ENCODE measurements at places on chromosomes 12 and 14.

- no peak for DNase-seq
Measured at GRCh38 chr12:38289396-38289795, 27.2 kb upstream of the ALG10B start.

DNA sequence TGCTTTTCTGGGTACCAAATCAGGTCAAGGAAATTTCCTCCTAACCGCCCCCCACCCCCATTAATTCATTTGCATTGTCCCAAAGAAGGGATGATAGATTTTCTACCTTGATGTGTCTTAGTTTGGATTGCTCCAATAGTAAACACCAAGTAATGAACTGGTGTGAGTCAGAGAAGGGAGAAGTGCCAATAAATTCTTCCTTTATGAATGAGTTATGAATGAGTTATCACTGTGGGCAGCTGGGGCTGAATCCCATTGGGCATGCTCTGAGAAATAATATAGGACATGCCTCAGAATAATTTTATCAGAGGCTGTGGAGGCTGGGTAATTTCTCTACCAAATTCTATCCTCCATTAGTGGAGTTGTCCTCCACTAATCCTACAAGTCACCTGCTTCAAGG is 277.9 kb upstream of the FLRT2 start:
- DNase-seq = no peak

GRCh38 chr12:3288690-3289089 is 202.3 kb upstream of the PRMT8 start:
- DNase-seq = no peak

- DNase-seq = peak; percentile 71
Measured at GRCh38 chr12:2613326-2614073, 181.3 kb upstream of the FKBP4 start.

DNA sequence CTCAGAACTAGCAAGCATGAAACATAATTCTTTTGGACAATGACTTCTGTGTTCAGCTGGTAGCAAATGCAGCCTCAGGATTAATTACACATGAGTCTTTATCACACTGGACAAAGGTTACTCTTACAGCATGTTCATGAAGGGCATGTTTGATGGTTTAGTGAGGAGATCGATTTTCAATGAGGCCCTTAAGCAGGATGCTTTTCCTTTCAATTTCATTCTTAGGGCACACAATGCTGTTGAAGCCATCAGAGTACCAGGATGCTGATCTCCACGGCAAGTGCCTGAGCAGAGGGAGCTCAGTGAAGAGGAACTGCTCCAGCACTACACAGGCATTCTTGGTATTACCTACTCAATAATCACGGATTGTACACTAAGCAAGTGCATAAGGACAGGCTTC is 542.0 kb downstream of the SNAPC1 start:
- no peak for DNase-seq

- no peak for DNase-seq
Measured at GRCh38 chr12:70982286-70982685, 61.7 kb upstream of the PTPRR start.

DNA sequence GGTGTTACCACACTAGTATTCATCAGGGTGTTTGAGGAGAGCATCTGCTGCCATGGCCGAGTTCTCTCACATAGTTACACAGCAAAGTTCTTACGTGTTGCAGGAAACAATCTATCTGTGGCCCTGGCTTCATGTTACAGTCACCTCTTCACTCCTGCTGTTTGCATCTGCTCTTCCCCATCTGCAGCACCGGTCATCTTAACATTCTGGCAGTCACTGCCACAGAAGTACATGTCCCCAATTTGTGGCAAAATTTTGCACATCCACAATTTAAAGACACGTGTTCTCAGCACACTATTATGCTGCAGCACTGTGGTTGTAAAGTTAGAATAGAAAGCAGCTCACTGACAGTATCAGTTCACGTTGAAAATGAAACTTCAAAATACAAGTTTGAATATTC is 23.2 kb downstream of the MAPK1IP1L start:
- no peak for DNase-seq

GRCh38 chr12:51472984-51473383 is 48.4 kb downstream of the SLC4A8 start:
- no peak for DNase-seq

DNA sequence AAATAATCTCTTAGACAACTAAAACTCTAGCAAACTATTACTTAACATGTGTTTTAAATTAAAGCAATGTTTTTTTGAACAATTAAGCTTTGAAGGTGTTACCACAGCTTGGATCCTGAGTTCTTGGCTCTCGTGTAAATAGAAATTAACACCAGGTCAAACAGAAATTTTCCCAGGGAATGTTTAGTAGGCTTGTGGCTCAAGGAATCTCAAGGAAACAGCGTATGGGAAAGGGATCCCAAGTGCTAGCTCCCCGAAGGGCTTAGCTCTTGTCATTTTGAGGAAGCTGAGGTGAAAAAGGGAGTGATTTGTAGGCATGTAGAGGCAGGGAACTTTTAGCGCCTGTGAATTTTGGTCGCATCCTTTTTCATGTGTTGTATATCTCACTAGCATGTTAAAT is 11.4 kb downstream of the KNTC1 start:
- DNase-seq = no peak

- DNase-seq = no peak
Measured at GRCh38 chr14:20350282-20350681, 6.8 kb downstream of the PARP2 start.

GRCh38 chr12:122999196-122999946 is 18.9 kb downstream of the ARL6IP4 start:
- no peak for DNase-seq

GRCh38 chr12:30323008-30323407 is 372.7 kb downstream of the IPO8 start:
- DNase-seq = no peak

DNA sequence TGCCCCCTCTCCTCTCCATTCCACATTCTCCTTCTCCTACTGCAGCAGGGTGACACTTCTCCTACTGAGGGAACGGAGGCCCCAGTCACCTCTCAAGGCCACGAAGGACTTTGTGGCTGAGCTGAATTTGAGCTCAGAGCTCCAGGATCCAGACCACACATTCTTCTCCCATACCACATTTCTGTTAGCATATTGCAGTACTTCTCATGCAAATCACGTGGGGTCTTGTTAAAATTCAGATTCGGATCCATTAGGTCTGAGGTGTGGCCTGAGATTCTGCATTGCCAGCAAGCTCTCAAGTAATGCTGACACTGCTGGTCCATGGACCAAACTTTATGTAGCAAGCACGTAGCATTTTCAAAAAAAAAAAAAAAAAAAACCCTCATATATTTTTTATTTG is 9.6 kb upstream of the IFI27L2 start:
- no peak for DNase-seq

DNA sequence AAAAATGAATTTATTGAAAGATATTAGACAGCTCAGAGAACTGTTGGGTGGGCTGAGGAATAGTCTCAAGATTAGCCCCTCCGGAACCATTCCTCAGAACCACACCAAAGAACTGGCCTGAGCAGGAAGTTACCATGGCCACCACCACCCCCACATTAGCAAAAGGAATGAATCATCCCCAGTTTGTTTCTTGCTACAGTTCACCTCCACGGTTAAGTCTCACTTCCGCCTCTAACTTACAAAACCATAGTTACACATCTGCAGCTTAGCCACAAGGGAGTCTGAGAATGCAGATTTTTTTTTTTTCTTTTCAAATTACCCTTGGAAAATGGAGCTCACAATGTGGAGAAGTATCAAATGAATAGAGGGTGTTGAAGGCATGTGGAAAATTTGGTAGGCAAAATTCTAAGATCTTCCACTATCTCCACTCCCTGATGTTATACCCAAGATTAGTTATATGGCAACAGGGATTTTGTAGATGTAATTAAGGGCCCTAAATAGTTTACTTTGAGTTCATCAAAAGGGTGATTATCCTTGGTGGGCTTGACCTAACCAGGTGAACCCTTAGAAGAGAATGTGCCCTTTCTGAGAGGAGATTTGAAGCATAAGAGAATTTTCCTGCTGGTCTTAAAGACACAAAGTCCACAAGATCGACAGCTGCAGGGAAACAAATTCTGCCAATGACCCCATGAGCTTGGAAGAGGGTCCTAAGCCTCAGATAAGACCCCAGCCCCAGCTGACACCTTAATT is 129.8 kb upstream of the KRR1 start:
- no peak for DNase-seq

DNA sequence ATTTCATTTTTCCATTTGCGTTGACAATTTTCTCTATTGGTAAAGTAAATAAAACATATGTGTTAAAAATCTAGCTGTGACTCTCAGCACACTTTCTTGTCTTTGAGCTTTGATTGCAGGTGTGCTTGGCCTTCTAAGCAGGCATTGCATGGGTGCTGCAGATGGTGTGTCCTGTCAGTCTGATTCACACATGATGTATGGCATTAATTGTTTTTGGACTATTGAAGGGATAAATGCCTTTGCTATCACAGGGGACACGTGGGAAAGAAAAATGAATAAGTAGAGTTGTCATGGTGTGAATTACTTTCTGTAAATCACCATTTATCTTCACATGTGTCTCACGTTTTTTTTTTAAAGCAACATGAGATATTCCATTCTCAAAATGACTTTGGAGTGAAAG is 211.3 kb upstream of the NAV3 start:
- no peak for DNase-seq

GRCh38 chr12:9642606-9643265 is 26.8 kb upstream of the CLEC2D start:
- DNase-seq = no peak

GRCh38 chr14:31465111-31465510 is 7.8 kb upstream of the DTD2 start:
- DNase-seq = no peak

DNA sequence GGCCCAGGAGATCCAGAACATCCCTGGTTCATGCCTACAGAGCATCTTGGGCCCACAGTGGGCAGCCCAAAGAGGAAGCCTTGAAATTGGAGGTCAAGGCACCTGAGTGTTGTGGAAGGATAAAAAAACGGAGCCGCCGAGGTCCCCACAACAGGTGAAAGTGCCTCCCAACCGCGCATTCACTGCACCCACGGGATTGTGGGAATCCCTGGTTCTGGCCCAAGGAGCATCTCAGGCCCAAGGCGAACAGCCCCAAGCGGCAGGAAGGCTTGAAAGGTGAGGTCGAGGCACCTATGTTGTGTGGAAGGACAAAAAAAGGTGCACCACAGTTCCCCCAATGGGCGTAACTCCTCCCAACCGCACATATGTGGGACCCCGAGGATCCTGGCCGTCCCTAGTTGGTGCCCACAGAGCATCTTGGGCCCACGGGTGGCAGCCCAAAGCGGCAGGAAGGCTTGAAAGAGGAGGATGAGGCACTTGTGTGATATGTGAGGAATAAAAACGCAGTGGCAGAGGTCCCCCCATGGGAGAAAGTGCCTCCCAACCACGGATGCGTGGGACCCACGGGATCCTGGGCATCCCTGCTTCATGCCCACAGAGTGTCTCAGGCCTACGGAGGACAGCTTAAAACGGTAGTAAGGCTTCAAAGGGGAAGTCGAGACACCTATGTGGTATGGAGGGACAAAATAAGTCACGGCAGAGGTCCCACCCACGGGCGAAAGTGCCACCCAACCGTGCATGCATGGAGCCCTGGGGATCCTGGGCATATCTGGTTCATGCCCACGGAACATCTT is 583.9 kb downstream of the ALG10 start:
- no peak for DNase-seq

DNA sequence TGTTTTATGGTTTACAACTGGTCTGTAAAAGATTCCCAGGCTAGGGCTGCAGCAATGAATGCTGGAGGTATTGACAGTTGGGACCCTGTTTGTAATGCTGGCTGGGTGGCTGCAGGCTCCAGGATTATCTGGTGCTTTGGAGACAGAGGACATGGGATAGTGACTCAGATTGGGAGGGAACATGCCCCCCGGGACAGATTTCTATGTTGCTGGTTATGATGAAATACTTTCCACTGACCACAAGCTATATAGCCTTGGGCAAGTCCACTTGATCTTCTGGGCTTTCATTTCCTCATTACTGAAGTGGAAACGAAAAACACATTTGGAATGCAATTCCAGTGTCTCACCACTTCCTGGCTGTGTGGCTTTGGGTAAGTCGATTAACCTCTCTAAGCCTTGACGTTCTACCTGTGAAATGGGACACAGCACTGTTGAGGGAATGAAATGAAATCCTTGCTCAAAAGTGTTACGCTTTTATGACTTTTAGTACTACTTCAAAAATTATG is 6.3 kb upstream of the TPCN1 start:
- peak; percentile 47 for DNase-seq

DNA sequence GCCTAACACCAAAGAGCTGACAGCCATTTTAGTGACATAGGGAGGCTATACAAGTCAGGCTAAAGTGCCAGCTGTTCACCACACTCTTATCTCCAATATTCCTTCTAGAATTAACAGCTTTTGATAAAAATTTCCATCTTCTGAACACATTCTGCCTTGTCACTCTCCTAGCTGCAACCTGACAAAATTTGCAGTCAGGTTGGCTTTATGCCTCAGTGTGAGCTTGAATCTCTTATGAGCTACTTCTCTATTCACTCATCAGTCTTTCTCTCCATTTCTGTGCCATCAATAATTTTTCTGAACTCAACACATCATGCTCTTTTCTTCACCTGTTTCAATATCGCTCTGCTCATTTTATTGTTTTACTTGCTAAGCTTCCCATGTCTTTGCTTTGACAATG is 50.2 kb downstream of the TMTC1 start:
- DNase-seq = no peak

DNA sequence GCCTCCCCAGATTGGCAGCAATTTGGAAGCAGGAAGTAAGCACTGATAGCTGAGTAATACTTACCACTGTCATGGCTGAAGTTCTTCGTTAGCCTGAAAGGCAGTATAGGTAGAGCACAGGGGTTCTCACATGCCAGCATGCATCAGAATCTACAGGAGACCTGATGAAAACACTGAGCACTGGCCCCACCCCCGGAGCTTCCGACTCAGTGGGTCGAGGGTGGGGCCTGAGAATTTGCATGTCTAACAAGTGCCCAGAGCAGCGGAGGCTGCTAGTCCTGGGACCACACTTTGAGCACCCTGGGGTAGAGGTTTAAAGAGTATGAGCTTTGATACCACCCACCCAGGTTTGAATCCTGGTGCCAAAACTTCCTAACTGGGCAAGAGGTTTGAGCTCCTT is 89.6 kb downstream of the FBXW8 start:
- DNase-seq = no peak

DNA sequence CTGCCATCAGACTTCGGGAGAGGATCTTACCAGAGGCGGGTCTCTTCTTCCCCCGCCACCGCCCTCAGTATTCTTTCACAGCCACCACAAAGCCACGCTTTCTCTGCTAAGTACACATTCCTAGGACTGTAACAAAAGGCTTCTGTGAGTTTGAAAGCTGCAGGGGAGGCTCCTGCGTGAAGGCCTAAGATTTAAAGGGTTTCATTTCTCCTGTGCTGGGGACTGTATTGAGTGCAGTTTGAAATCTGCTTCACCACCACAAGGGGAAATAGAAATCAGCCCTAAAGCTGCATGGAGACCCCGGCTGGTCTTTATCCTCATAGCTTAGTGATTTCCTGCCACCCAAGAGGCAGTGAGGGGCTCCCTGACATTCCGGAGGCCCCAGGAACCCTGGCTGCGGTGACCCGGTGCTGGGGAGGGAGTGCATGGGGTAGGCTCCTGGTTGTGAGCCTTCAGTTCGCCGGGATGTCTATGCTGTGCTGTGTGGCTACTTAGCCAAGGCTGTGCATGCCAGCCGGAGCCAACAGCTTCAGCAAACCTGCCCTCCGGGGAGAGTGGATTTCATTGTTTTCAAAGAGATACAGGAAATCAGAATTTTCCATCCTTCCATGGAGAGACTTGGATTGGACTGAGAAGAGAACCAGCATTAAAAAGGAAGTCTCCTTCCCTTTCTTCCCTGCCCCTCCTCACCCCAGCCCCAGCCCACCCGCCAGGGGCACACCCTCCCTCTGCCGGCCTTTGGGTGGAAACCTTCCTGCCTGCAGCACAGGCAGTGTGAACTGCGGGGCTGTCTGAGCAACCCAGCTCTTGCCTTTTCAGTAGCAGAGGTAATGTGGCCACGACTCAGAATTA is 163.3 kb downstream of the ETV6 start:
- no peak for DNase-seq
